Stimulated activated CD8-positive, alpha-beta memory T cell treated with anti-CD3 and anti-CD28 coated beads, Interleukin-7, amount 100 ng/mL, for 1 hour (primary cell): ENCODE measurements at places on chromosomes 3 and 15.

GRCh38 chr15:63582718-63583426, 14.3 kb upstream of the FBXL22 start:
- DNase-seq, result no peak

- no peak for DNase-seq
Observed at GRCh38 chr3:197520311-197521276, 35.2 kb downstream of the BDH1 start.

DNA sequence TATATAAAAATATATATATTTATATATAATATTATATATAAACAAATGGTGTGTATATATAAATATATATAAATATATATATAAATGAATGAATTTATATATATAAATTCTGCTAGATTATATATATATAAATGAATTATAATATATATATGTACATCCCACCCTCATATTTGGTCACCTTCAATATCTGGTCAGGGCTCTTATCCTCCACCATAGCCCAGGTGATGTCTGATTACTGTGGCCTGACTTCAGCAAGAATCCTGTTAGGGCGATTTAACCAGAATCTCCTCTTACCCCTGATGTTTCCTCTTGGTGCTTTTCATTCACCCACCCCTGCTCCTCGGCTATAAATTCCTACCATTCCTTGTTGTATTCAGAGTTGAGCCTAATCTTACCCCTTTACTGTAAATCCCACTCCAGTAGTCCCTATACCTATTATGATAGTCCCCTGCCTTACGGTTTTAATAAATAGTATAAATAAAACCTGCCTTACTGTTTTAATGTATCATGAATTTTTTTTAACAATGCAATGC, 439.6 kb downstream of the PLOD2 start:
- no peak for DNase-seq

DNA sequence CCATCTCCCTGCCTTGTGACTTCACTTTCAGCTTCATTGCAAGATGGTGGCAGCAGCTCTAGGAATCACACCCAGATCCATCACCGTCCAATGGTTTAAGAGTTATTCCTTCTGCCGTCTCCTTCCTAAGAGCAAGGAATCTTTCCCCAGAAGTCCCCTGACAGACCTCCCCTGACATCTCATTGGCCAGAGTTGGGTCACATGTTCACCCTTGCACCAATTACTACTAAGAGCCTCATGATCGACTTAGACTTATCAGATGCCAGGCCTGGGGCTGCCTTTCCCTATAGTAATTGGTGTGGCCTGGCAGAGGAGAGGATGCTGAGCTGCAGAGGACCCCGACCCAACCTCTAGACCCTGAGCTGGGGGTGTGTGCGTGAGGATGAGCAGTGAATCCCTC, 31.8 kb upstream of the RASGRF1 start:
- no peak for DNase-seq

DNA sequence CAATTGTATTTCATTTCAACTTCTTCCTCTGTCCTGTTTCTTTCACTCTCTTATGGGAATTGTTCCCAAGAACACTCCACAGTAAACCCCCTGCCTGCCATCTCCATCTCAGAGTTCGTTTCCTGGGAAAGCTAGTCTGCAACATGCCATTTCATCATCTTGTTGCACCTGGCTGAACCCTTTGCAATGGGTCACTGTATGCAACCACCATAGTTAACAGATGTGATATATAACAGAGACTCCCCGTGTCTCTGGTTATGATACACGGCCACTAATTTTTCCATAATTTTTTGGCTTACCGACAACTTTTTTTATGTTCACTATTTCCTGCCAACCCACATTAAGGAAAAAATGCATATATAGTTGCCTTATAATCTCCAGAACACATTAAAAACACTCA, 95.5 kb downstream of the CHST2 start:
- DNase-seq, result no peak

DNA sequence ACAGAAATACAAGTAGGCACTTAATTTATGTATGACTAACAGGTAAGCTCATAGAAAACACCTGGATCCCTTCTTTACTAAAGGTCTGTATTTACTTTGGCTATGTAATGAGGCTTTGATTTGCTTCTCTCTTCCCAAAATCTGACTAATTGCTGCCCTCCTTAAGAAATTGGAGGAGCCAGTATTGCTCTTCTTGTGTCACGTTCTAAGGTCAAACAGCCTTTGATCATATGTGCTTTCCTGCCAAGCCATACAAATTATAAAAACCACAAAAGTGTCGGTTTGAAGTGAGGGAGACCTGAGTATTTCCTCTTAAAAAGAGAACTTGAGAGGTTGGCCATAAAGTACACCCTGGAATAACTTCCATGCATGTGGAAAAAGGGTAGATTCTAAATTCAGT, 112.1 kb upstream of the MB21D2 start:
- DNase-seq, result no peak

DNA sequence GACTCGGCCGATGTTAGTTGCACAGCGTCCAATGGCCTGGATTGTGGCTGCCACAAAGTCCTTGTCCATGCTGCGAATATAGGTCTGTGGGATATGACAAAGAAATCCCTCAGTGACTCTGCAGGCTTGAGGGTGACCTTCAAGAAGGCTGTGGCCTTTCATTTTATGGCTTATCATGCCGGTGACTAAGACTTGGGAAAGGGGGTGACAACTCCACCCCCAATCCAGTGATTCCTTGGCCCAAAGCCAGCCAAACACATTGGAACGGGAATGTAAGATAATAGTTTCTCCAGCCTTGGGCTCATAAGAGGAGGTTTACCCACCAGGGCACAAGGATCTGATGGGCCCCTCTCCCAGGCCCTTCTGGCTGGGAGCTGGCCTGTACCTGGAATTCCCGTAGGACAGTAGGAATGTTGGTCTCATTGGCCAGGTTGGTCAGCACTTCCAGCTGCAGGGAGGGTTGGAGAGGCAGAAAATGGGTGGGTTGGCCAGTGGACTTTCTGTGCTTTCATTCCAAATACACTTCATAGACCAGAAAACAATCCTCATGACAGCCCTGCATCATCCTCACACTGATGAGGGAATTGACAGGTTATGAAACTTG, 30.7 kb upstream of the CPEB1 start:
- DNase-seq, result no peak

GRCh38 chr3:4887177-4887576, 92.1 kb upstream of the BHLHE40 start:
- no peak for DNase-seq

DNA sequence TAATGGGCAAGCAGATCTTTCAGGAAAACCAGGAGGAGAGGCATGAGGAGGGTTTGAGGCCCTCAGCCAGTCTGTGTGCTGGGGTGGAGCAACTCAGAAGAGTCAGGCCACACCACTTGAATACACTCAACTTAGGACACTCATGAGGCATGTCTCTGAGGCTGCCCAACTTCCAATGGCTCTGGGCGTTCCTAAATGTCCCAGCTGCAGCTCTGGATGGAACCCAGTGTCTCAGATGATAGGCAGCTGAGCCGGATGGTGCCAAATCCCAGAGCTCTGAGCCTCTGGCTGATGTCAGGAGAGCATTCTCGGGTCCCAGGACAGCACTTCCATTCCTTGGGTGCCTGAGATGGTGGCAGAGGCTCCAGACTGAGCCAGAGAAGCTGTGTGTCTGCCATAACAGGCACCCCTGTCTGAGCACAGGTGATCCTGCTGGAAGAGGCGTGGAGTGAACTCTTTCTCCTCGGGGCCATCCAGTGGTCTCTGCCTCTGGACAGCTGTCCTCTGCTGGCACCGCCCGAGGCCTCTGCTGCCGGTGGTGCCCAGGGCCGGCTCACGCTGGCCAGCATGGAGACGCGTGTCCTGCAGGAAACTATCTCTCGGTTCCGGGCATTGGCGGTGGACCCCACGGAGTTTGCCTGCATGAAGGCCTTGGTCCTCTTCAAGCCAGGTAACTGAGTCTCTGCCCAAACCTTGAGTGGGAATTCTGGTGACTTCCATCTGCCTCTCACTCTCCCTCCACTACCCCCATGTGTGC, 2.8 kb downstream of the NR2E3 start:
- DNase-seq, result no peak

- DNase-seq, result no peak
Observed at GRCh38 chr3:52243791-52244628, 1.5 kb upstream of the PPM1M start.

GRCh38 chr15:79505956-79506355, 73.8 kb downstream of the MINAR1 start:
- DNase-seq, result no peak

DNA sequence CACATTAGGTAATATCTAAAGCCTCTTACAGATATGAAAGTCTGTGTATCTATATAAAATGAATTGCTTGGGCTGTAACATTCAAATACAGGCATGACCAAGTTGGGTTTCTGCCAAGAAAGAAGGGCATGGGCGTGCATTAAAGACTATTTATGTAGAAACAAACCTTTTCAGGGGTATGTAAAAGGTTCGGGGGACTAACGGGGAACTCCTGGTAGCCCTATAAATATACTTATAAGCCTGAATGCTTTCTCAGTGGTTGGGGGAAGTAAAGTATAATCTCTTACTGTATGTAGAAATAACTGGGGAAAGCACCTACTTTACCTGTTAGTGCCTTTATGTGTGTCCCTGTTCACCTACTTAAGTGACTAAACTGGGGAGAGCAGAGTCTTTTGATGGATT, 154.5 kb upstream of the TBL1XR1 start:
- no peak for DNase-seq

GRCh38 chr15:66359740-66360139, 3.3 kb upstream of the TIPIN start:
- no peak for DNase-seq

DNA sequence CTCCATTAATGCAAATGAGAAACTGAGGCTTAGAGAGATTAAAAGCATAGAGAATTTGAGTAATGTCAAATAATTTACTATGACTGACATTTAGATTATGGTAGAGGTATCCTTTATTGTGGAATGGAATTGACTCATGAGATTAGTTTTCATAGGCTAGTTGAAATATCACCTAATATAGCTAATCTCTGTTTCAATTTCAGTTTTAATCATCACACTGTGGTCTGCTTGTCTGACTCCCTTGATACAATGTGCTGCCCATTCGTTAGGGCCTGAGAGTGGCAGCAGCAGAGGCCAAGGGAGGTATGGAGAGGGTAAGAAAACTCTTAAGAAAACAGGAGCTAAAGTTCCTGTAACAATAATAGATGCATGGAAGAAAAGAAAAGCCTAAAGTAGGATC, 13.2 kb upstream of the ZBTB20 start:
- DNase-seq, result no peak

GRCh38 chr3:131193641-131194238, 167.1 kb downstream of the NEK11 start:
- no peak for DNase-seq

- no peak for DNase-seq
Observed at GRCh38 chr15:84009616-84010015, 226.0 kb upstream of the GOLGA6L4 start.

DNA sequence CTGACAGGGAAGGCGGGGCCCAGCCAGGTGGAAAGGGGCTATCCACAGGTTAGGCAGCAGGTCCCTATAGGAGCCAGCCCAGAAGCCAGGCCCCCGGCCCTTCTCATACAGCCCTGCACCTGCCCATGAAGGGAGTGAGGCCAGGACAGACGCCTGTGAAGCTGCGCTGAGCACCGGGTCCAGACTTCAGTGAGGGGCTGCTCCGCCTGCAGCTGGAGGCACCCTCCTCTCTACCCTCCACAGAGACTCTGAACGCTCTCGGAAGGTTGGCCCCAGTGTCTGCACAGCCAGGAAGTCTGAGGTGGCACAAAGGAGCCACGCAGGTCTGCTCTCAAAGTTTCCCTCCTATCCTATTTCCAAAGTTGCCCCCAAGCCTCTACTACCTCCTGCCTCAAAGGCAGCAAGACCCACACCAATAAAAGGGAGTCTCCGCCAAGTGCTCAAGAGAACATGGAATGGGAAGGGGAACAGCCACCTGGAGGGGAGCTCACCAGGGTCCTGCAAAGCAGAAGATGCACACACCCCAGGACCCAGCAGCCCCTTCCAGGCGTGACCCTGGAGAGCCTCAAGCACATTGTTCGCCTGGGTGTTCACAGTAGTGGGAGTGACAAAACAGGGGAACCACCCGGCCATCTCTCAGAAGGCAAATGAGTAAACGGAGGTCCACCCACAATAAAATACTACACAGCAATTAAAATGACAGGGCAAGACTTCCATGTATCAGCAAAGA, 19.5 kb downstream of the XXYLT1 start:
- no peak for DNase-seq

DNA sequence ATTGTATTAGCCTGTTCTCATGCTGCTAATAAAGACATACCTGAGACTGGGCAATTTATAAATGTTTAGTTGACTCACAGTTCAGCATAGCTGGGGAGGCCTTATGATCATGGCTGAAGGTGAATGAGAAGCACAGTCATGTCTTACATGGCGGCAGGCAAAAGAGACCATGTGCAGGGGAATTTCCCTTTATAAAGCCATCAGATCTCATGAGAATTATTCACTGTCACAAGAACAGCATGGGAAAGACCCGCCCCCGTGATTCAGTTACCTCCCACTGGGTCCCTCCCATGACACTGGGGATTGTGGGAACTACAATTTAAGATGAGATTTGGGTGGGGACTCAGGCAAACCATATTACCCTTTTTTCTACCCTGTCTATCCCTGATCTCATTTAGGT, 51.5 kb upstream of the MYZAP start:
- DNase-seq, result no peak

- DNase-seq, result no peak
Observed at GRCh38 chr3:107985496-107985895, 105.3 kb downstream of the CD47 start.

- no peak for DNase-seq
Observed at GRCh38 chr3:184022323-184022722, 4.6 kb upstream of the ABCC5 start.

- no peak for DNase-seq
Observed at GRCh38 chr3:39754549-39754948, 54.9 kb upstream of the MYRIP start.

- DNase-seq, result no peak
Observed at GRCh38 chr15:80758130-80758745, 20.9 kb upstream of the CEMIP start.

DNA sequence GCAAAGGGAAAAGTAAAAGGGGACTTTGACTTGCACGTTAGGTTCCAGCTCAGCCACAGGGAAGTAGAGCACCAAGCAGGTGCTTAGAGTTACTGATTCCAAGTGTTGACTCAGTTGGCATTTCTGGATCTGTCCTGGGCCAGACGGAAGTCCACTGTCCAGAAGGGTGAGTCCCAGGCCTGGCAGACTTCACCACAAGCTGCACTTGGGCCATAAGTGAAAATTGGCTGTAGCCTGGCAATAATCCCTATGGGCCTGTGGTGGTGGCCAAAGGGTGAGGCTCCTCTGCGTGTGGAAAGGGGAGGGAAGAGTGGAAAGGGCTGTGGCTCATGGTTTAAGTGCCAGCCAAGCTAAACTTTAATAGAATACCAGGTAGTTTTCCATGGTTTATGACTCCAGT, 121.5 kb downstream of the DTWD1 start:
- no peak for DNase-seq

DNA sequence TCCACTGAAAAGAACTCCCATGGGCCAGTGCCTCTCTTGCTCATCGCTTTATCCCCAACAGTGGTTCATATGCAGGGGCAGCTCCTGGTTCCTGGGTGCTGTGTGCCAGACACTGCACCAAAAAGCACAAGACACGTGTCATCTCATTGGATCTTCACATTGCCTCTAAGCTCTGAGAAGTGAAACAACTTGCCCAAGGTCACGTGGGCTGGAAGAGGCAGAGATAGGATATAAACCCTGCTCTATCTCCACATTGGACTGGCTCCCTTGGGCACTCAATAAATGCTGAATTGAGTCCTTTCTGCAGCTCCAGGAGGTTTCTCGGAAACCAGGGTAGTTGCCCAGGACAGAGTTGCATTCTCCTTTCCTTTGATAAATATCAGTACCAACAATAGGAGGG, 88.1 kb downstream of the SRGAP3 start:
- no peak for DNase-seq

GRCh38 chr15:93173369-93173768, 84.4 kb upstream of the RGMA start:
- no peak for DNase-seq

- DNase-seq, result no peak
Observed at GRCh38 chr3:116563351-116563750, 118.1 kb upstream of the LSAMP start.
